ENCODE measurements at places on chromosomes 11 and 22.

- no peak for DNase-seq
These were observed 46.3 kb upstream of the CADM1 start for GRCh38 chr11:115550291-115551059.

DNA sequence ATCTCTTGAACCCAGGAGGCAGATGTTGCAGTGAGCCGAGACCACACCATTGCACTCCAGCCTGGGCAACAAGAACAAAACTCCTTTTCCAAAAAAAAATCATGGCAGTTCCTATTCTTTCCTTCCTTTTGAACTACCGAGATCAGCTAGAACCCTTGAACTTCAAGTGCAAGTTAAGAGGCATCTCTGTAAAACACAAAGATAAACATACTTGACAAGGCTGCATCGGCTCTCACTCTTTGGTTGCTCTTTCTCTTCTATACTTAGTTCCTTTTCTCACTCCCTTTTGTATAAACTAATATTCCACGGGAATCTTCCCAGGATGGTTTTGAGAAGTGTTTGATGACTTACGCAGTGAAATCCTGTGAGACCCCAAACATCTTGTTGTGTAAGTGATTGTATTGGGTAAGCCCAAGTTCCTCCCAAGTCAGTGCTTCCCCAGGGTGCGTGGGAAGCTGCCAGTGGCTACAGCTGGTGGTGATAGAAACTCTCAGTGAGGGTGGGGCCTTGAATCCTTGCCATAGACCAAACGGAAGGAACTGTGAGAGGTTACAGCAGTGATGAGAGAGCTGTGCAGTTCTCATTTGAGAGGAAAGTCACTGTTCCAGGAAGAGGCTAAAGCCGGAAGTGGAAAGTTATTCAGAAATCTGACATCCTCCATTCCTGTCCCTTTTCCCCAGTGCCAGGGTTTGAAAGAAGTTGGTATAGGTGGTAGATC is 24.1 kb upstream of the CDC42EP2 start:
- no peak for DNase-seq

GRCh38 chr22:24208012-24208749 is 26.9 kb downstream of the SUSD2 start:
- peak; percentile 97 for DNase-seq

DNA sequence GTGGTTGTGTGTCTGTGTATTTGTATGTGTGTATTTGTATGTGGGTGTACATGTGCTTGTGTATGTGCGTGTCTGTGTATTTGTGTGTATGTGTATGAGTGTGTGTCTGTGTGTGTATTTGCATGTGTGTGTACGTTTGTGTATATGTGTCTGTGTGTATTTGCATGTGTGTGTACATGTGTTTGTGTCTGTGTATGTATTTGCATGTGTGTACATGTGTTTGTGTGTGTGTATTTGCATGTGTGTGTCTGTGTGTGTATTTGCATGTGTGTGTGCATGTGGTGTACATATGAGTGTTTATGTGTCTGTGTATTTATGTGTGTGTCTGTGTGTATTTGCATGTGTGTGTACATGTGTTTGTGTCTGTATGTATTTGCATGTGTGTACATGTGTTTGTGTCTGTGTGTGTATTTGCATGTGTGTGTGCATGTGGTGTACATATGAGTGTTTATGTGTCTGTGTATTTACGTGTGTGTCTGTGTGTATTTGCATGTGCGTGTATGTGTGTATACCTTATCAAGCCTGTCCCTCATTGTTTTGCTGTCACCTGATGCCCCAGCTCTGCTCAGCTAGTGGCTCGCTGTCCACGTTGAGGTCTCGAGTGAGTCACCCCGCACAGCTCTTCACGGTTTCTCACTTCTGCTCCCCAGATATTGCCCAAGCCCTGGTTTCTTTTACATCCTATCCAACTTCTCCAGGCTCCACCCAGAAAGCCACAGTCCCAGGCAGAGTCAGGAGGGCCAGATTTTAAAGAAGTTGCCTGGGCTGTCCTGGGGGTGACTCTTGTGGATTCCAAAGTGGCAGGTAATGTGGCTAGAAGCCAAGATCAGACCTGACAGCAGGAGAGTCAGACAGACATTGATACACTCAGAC is 15.2 kb downstream of the MB start:
- peak; percentile 83 for DNase-seq

GRCh38 chr22:50531546-50531961 is 1.7 kb upstream of the TYMP start:
- DNase-seq: peak; percentile 62

DNA sequence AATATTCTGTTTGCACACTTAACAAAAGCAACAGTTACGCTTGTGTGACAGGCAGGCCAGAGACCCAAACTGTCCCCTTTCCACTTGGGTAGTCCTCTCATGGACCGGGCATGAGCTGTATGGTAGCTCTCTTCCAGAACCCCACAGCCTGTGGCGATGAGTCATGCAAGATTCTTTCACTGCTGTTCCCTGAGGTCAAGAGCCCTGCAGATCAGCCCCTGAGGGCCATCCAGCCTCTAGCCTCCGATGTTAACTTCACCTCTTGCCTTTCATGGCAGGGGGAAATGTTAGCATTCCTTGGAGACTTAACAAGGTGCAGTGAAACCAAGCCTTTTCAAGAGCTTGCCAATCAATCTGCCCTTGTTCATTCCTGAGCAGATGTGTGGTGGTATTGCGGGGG is 63.2 kb upstream of the DEUP1 start:
- no peak for DNase-seq

All from foreskin keratinocyte (primary cell).